ENCODE measurements at places on chromosomes 2 and 18. TPM values are rescaled to one million over a fixed set of nuclear protein-coding genes. Genes with fewer than 3 reads are reported as not detected.

BMPR2 gene
- 7.7 TPM for total RNA-seq

CD302 gene
- total RNA-seq, result 0.43 TPM

CASP10 gene
- 22.6 TPM for total RNA-seq

IL37 gene
- not detected for total RNA-seq

PSTPIP2 gene
- 17.8 TPM for total RNA-seq

TMEM182 gene
- 5.3 TPM for total RNA-seq

IL36G gene
- not detected for total RNA-seq

KCNG2 gene
- not detected for total RNA-seq

FBLN7 gene
- 7.4 TPM for total RNA-seq

- DNase-seq, result no peak
Observed at GRCh38 chr2:12043131-12043530, 296.7 kb downstream of the LPIN1 start.

DNA sequence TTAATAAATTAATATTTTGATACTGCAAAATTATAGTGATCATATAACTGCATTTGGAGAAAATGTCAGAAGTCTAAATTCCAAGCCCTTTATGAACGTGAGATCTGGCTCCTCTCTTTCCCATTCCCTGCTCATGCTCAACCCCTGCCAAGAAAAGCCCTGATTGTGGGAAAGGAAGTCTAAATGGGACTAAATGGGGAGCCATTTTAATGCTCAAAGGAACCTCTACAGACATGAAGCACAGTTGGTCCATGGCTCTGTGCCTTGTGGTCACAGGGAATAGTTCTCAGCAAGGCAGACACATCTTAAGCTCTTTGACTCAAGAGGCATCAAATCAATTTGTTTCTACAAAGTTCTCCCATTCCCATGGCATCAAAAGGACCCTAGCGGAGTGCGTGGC, 29.3 kb upstream of the INSIG2 start:
- no peak for DNase-seq

DNA sequence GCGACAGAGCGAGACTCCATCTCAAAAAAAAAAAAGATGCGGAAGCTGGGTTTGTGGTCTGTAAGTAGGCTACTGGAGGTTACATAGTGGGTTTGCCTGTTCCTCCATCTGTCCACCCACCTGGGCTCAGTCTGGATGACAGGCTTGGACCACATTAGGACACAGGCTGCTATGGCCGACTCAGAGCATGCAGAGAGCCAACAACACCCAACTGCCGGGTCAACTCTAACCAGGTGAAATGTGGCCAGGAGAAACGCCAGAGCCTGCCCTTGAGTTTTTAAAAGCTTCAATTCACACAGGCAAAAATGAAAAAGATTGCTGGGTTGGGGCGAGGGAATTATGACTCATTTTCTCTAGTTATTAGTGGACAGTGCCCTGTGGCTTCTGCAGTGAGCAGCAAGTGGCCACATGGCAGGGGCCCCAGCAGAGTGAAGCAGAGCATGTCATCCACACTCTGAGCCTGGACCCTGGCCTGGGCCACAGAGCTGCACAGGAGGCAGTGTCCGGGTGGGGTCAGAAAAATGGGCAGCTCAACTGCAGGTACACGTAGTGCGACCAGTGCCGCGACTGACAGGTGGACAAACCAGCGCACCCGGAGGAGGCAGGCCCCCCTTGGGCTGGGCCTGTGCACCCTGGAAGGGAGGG, 67.4 kb downstream of the BIN1 start:
- DNase-seq, result peak; percentile 30

- no peak for DNase-seq
Observed at GRCh38 chr2:121192576-121192975, 92.4 kb downstream of the TFCP2L1 start.

- DNase-seq, result peak; percentile 71
Observed at GRCh38 chr2:98518101-98518500, 73.4 kb downstream of the INPP4A start.

DNA sequence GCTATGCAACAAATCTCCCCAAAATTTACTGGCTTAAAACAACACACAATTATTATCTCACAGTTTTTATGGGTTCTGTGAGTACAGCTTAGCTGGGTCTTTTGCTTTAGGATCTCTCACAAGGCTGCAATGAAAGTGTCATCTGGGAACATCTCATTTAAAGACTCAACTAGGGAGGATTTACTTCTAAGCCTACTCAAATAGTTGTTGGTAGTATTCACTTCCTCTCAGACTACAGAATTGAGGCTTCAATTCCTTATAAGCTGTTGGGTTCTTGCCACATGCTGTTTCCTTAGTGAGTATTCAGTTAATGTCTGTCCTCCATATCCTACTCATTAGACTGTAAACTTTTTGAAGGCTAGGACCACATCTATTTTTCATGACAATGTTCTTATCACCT, 72.3 kb downstream of the MDH1 start:
- no peak for DNase-seq

GRCh38 chr2:31137211-31138036, 816 bp downstream of the GALNT14 start:
- no peak for DNase-seq

DNA sequence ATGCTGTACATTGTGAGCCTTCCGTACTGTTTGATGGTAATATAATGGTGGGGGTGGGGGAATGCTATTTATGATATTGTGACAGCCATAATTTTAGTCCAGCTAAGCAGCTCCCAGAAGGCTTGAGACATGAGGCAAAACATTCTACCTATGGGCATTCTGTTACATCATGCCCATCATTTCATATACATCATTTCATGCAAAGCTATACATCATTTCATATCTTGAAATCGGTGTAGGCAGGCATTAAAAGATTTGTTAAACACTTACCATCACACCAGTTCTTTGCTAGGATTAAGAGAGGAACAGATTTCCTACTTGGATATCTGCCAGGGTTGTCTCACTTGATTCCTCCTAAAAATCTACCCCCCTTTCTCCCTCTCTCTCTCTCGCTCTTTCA, 84.5 kb downstream of the COL5A2 start:
- no peak for DNase-seq

DNA sequence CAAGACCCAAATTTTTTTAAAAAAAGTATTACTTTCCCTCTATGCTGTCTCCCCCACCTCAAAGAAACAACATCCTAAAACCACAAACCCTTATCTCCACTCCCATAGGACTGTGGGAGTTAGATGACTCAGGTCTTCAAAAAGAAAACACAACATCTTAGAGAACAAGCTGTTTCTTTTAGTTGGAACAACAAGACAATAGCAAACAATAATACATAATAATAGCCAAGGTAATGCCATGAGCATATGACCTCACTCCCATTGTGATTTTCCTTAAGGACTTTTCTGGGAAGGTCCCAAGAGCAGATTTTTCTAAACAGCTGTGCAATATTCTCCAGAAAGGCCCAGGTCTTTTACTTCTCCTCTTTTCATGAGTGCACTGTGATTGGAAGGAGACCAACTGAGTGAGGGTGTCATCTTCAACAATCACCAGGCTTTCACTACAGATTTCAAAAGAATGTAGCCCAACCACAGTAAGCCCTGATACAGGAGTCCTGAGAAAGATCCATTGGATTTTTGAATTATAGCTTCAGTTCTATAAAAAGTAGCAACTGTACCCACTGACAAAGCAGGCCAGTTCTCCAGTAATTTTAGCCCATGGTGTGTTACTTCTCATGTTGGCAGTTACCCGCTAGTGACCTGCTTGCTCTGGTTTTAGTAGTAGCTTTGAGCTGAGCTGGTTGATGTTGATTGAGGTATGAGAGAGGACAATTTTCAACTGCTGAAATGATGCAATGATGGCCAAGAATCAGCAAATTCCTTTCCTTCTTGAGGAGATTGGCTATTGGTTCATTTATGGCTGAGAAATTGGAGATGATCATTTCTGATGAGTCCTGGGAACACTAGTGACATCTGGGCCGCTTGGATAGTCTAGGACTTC, 144.5 kb upstream of the TCF4 start:
- no peak for DNase-seq

- no peak for DNase-seq
Observed at GRCh38 chr2:165428926-165429325, 40.6 kb upstream of the CSRNP3 start.

DNA sequence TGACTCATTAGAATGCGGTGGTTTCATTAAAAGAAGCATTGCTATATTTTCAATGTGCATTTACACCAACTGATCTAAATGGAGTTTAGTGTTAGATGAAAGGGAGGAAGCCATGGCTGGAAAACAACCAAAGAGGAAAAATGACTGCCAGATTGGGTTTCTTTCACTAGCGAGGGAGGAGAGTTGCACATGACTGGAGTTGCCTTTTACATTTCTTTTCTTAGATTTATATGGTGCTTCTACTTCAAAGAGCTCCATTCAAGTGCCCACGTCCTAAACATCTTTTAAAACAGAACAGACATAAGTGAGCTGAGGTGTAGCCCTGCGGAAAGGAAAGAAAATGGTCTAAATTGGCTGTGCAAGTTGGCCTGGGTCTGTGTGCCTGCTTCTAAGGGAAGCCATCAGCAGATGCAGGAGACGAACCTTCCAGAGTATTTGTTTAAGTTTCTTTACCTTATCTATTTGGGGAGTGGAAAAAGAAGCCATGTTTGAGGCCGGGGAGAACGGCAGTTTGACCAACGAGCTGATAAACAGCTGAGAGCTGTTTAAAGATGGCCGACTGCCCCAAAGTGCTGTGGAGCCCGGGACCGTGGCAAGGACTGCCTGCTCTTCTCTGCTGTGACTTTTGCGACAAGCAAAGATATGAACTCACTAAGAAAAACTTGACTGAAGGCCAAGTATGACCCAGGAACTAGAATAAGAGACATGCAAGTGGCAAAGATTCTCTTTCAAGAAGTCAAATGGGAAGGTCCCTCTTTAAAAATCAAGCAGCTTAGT, 327.0 kb downstream of the ZNF516 start:
- DNase-seq, result no peak

DNA sequence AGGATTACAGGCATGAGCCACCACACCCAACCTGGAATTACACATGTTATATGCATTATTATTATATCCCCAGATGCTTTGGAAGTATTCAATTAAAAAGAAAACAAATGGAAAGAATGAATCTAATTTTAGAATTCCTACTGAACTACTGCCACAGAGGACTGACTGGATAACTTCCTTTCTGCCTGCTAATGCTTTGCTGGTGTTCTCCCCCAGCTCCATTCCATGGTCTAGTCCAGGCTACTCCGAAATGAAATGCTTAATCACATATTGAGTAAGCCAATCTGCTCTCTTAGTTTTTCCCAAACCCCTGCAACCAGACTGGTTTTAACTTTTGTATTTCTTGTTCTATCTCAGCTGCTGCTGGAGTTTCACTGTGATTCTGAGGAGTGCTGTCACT, 519.1 kb downstream of the SOX11 start:
- DNase-seq, result no peak

DNA sequence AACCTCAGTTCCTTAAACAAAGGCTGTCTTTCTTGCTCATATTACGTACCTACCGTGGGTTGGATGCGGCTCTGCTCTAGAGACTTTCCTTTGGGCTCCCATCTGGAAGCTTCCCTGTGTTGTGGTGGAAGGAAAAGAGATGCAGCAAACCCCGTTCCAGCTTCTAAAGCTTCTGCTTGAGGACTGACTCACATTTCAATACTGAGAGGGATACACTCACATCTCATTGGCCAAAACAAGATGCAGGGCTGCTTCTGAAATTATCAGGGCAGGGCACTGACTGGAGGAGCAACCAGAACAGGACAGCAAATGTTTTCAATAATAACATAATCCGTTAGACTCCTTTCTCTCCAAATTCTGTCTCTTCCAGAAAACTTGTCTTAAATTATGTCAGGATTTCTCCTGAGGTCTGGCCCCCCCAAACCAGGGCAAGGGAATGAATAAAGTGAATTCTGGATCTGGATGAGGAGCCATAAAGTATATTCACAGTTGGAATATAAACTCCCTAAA, 4.5 kb upstream of the MYO5B start:
- no peak for DNase-seq

- no peak for DNase-seq
Observed at GRCh38 chr2:117996525-117996924, 17.3 kb downstream of the CCDC93 start.

DNA sequence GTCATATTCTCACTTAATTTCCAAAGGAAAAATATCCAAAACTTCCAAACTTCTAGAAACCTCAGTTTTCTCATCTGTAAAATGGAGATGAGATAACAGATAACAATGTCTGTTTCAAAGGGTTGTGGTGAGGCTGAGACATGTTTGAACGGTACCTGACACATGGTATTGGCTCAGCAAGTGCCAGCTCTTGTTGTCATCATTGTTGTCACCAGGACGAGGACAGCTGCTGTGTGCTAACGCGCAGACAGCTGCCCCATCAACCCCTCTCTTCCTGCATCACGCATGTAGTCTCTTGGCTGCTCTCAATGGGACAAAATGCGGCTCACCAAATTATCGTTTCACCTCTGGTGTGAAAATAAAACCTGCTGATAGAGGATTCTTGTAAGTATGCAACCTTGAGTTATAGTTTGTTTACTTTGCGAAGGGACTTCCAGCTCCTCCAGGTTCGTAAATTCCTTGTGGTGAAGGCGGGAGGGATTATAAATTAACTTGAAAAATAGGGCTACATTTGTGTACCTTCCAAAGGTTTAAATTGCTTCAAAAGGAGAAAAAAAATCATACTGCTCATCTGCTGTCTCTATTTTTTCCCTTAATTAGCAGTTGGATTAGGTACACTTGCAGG, 605.4 kb downstream of the BCL11A start:
- no peak for DNase-seq

- DNase-seq, result peak; percentile 67
Observed at GRCh38 chr2:129812071-129812470, 167.4 kb upstream of the RAB6C start.

DNA sequence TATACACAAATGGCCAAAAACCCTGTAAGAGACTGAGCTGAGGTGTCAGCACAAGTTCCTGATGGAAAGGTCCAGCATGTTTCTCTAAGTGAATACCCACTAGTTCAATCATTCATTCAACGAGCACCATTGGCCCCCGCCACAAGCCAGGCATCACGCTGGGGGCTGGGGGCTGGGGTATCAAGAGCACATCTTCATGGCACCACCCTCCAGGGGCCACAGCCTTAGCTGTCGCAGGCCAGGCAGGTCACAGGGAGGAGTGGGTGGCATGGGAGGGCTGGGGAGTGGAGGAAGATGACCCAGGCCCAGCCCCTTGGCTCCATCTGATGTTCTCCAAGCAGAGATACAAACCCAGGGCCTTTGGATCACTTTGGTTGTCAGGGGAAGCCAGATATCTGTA, 97.9 kb downstream of the ACKR3 start:
- DNase-seq, result no peak

GRCh38 chr2:217922101-217923006, 80.4 kb downstream of the TNS1 start:
- no peak for DNase-seq

Measured in activated CD8-positive, alpha-beta T cell treated with anti-CD3 and anti-CD28 coated beads for 36 hours (primary cell).